Fibroblast of skin of right biceps (primary cell): ENCODE measurements at places on chromosomes 5 and 9.
A peak's percentile ranks its signal among the peaks of the same experiment; 100 is the strongest.

DNA sequence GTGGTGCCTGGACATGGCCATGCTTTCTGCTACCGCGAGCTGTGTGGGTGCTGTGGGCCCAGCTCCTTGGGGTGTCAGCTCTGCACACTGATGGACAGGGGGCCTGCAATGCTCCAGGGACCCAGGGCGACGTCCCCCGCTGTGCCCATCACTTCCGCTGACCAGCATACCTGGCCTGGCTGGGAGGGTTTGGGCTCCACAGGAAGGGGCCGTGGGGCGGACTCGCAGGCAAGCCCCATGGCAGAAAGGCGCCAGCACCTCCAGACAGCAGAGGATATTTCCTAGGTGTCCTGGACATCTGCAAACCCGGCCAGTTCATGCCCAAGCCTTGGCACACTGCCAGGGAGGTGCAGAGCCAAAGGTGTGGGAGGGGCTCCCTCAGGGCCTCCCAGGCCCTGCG is 295.8 kb upstream of the IRX4 start:
- DNase-seq: no peak

- peak; percentile 73 for DNase-seq
These were observed 219.7 kb upstream of the TUT7 start for GRCh38 chr9:86573886-86574285.

GRCh38 chr5:56166671-56167385 is 66.3 kb downstream of the ANKRD55 start:
- DNase-seq: peak; percentile 84

GRCh38 chr9:137295849-137296669 is 6.0 kb downstream of the NRARP start:
- DNase-seq: no peak

- DNase-seq: no peak
These were observed 23.4 kb upstream of the PSD2 start for GRCh38 chr5:139772089-139772791.

DNA sequence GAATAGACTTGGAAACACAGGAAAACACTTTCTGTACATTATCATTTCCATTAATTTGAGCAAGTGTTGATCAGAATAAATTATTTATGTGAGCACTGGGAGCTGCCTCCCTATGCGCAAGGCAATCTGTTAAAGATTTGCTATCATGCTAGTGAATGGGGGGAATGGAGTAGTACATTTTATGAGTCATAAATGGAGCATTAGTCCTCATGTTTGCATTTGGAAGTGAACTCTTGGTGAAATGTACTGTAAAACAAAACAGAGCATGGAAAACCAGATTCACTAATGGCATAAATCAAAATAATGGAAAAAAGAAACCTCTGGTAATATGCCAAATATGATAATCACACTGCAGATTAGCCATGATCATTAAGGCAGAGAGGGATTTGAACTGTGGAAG is 40.5 kb upstream of the TMC1 start:
- peak; percentile 80 for DNase-seq

DNA sequence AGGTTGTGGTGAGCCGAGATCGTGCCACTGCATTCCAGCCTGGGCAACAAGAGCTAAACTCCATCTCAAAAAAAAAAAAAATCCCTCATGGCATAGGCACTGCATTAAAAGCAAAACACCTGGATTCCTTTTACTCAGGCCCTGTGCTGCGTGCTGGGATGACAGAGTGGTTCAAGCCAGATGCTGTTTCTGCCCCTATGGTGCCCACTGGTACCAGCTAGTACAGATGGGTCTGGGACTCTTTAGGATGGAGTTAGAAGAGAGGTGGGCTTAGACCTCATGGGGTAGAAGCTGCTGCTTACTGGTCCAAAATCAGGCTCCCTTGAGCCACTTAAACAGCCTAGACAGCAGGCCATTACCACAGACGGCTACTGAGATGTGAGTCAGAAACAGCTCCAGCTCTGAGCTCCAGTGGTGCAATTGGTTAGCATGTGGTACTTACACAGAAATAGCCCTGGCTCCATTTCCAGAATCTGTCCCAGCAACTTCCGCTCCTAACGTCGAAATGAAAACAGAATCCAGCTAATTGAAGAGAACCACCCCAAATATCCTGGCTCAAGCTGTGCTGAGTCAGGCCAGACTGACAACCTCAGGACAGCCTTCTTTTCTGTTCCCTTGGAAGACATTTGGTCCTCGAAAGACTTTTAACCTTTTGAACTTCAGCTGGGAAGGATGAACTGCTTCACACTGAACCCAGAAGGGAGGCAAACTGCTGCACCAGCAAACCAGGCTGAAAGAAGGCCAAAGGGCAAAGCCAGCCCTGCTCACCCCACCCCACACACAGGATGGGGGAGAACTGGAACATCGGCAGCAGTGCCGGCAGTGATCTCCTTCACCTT is 15.5 kb downstream of the C5orf15 start:
- peak; percentile 81 for DNase-seq

- DNase-seq: no peak
These were observed 10.4 kb downstream of the TGFBI start for GRCh38 chr5:136039202-136039601.

GRCh38 chr5:150562832-150563231 is 54.9 kb downstream of the NDST1 start:
- DNase-seq: peak; percentile 61

DNA sequence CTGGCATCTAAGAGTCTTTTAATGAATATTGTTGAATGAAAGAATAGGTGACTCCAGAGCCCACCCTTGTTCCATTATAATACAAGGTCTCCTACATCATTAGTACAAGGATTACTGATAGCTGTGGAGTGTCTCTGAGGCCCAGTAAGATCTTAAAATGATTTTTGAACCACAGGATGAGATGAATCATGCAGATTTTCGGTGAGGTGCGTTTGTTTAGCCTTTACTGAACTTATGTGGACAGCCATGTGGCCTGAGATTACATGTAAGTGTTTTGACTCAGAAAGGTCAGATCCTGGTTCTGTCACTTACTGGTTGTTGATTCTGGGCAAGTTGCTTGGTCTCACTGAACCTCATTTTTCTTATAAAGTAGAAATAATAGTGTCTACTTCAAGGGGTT is 21.6 kb downstream of the NFX1 start:
- DNase-seq: no peak

GRCh38 chr5:158856291-158856690 is 243.4 kb downstream of the EBF1 start:
- peak; percentile 56 for DNase-seq

DNA sequence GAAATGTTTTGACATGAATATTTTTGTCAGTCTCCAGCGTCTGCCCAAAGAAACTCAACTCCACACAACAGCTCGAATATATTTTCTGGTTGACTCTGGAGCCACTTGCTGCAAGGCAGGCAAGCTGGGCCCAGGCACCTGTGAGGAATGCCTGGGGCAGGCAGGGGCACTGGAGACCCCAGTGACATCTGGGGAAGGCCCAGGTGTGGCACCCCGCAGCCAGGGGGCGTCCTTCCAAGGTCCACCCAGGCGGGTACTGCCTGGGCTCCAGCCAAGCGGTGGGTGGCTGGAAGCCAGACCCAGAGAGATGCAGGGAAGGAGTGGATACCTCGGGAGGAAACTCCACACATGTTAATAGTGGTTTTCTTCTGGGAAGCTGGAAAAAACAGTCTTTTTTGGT is 125.9 kb downstream of the PHF2 start:
- no peak for DNase-seq

DNA sequence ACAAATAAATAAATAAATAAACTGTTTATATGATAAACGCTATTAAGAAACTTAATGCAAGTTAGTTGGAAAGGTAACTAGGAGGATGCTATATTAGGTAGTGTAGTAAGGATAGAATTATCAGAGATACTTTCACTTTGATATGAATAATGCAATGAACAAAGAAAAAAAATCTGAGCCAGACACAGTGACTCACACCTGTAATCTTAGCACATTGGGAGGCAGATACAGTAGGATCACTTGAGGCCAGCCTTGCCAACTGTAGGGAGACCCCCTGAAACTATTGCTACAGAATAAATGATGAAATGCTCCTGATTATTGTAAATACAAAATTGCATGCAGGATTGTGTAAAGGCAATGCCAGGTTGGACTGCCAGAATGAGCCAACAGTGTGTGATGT is 109.2 kb downstream of the ANXA2R start:
- no peak for DNase-seq

DNA sequence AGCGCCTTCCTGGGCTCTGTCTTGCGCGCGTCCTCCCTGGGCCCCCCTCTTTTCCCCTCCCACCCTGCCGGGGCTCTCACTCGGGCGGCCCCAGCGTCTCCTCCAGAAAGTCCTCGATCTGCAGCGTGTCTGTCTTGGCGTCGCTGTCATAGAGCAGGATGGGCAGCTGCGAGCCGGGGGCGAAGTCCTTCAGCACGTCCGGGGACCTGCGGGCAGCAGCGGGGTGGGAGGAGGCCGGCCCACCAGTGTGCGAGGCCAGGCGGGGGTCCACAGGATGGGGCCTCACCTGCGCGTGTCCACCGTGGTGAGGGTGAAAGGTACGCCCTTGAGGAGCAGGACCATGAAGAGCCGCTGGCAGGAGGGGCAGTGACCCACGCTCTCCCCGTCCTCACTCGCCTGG is 1.0 kb downstream of the CLIC3 start:
- DNase-seq: no peak

- DNase-seq: no peak
These were observed 117.2 kb downstream of the CDC42SE2 start for GRCh38 chr5:131381021-131381420.

DNA sequence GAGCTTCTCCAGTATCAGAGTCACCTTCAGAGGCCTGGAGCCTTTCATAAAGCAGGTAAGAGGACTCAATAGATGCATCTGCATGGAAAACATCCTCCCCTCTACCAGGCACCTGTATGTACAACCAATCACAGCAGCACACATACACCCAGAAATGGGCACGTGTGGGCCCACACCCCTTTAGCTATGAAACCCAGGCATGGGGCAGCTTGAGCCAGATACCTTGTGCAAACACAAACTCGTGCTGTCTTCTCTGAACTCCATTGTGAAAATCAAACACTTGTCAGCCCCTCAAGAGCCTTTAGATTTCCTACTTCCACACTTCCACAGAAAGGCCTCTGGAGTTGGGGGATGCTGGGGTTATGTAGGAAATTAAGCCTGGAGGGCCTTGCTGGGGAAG is 1.1 kb upstream of the CSF2 start:
- DNase-seq: no peak

- DNase-seq: no peak
These were observed 319.5 kb upstream of the ACTBL2 start for GRCh38 chr5:57802131-57802530.

GRCh38 chr9:35688558-35689541 is 875 bp downstream of the TPM2 start:
- peak; percentile 90 for DNase-seq

DNA sequence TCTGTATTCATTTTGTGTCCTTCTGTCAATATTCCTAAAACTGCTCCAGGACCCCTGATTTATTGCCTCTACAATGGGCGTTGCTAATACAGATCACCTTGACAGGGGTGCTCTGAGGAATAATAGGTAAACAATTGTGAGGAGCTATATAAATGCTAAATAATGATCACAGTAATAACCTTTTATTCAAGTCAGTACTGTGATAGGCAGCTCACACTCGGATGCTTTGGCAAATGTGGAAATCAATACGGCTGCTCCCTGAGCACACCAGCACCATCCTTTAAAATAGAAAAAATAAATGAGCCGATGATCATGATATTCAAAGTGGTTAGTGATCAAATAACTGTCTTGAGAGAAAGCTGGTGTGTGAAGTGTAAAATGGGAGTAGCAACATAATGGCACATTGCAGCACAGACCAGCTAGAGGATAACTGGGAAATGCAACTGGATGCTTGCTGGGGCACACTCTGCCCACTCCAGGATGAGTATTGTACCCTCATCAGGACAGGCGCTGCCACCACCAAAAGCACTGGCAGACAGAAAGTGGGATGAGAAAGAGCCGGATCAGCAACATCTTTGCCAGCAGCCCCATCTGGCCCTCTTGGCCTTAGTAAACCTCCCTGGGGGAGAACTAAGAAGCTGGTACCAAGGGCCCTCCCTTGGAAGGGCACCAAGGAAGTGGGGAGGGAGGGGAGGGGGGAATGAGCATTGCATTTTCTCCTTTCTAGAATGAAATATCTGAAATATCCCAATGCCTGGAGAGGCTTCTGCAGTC is 69.4 kb upstream of the SPATA31D4 start:
- no peak for DNase-seq

DNA sequence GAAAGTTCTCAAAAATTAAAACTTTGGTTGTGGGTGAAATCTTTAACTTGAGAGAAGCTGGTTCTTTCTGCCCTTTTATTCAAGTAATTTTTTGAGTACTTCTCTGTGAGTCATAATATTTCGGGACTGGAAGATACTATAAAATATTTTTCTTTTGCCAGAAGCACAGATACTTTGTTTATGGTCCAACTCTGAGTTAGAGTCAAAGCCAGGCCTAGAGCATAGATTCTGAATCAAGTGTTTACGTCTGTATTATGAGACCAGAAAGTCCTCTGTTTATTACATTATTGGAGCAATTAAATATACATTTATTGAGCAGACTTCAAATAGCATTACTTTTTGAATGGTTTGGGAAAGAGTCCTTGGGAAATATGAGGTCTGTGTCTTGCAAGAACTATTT is 187.9 kb downstream of the FER start:
- no peak for DNase-seq

DNA sequence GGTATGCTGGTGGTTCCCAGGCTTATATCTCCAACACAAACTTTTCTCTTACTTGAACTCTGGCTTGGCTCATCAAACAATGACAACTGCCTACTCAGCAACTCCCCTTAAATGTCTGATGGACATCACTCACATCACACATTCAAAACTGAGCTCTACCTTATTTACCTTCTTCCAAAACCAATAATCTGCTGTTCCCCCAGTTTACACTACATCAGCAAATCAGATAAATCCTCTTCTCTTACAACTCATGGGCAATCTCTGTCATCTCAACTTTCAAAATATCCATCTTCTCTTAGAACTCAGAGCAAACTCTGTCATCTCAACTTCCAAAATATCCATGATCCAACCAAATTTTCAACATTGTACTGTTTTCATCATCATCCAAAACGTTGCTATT is 2347.9 kb upstream of the ACO1 start:
- DNase-seq: no peak

DNA sequence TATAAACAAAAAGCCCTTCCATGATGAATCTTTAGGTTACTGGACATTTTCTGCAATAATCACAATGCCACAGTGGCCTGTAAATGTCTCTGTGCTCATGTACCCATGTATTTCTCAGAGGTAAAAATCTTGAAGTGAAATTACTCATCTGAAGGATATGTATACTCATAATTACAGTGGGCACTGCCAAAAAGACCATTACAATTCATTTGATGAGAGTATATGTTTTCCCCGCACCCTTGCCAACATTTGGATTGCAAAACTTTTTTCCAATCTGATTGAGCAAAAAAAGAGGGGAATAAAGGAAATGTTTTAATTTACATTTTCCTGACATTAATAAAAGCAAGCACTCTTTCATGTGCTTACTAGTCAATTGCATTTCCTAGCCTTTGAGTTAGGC is 110.5 kb downstream of the EPB41L4A start:
- DNase-seq: no peak
